ENCODE measurements at places on chromosomes 6 and 20.

GRCh38 chr6:107869871-107870270 lies 45.8 kb upstream of the SCML4 start:
- no peak for DNase-seq

DNA sequence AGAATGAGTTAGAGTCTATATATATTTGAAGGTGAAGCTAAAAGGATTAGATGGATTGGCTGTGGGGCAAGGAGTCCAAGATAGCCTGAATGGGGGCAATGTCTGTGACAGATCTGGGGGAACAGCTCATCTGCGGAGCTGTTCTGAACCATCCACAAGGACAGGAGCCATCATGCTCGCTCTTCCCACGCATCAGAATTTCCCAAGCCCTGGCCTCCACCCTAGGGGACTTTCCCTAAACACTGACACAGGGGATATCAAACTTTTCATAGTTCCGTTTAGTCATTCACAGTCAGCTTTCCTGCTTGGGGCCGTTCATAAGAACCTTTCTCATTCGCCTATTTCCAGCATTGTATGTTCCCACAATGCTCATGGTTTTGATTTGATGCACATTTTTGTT lies 37.6 kb upstream of the CCN6 start:
- DNase-seq: no peak

- DNase-seq: no peak
Measured at GRCh38 chr6:80158478-80158989, 52.1 kb downstream of the BCKDHB start.

GRCh38 chr6:154792761-154793160 lies 59.5 kb downstream of the SCAF8 start:
- DNase-seq: no peak

DNA sequence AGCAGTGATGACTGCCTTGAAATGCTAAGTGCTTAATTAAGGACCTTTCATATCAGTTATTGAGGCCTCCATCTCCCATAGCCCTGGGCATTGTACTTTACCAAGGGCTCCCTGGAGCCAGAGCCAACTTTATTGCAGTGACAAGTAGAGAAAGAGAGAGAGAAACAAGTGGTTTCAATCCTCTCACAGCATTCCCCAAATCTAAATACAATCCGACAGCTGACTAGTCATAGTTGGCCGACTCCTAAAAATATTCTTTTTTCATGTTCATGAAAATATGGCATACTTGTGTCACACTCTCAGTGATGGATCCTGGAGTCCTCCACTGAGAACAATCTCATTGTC lies 127.0 kb upstream of the TFAP2D start:
- no peak for DNase-seq

- no peak for DNase-seq
Measured at GRCh38 chr6:25882051-25882496, 8.0 kb upstream of the SLC17A3 start.

DNA sequence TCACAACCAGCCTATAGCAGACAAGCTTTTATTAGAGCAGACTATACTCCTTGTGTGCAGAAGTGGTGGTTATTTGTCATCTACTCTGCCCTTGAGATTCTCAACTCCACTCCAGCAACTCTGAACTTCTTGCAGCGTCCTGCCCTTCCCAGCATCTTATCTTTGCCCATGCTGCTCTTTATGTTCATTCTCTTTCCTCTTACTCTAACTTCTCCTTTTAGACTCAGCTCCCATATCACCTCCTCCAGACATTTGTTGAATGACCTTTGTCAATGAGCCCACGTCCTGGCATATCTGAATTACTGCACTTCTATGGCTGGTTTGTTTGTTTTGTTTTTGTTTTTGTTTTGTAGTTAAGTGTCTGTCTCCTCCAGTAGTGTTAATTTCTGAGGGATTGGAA lies 81.2 kb downstream of the KCNQ5 start:
- no peak for DNase-seq

- DNase-seq: peak; percentile 89
Measured at GRCh38 chr6:83065511-83066192, at the start of gene UBE3D. UBE3D (minus strand) TSS chr6:83065841; CDS start chr6:83065718, 123 bp downstream.

GRCh38 chr20:25220021-25220730 lies 24.7 kb downstream of the ENTPD6 start:
- no peak for DNase-seq

Measured in HEK293T (cell line).